Brain (organoid and tissue), 16 donors: ENCODE measurements at places on chromosomes 4 and X.

GRCh38 chrX:30957753-30958152, 68.7 kb upstream of the TAB3 start:
- no peak for DNase-seq

- no peak for DNase-seq
Measured at GRCh38 chrX:110204986-110205385, 112.9 kb downstream of the AMMECR1 start.

DNA sequence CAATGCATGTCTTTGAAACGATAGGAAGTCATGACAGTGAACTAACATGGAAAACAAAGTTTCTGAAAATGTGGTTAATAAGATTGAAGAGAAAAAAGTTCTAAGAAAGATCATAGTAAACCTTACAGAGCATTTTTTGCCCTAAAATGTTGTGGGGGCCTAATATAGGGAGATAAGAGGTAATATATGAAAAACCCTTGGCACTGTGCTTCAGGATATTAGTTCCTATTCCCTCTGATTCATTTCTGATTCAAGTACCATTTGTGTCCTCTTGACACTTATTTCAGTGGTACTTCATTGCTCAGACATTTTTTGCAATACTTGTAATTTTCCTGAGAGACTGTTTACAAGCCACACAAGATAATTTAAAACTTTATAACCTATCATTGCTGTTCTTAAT, 35.1 kb downstream of the PAQR3 start:
- DNase-seq, result no peak

DNA sequence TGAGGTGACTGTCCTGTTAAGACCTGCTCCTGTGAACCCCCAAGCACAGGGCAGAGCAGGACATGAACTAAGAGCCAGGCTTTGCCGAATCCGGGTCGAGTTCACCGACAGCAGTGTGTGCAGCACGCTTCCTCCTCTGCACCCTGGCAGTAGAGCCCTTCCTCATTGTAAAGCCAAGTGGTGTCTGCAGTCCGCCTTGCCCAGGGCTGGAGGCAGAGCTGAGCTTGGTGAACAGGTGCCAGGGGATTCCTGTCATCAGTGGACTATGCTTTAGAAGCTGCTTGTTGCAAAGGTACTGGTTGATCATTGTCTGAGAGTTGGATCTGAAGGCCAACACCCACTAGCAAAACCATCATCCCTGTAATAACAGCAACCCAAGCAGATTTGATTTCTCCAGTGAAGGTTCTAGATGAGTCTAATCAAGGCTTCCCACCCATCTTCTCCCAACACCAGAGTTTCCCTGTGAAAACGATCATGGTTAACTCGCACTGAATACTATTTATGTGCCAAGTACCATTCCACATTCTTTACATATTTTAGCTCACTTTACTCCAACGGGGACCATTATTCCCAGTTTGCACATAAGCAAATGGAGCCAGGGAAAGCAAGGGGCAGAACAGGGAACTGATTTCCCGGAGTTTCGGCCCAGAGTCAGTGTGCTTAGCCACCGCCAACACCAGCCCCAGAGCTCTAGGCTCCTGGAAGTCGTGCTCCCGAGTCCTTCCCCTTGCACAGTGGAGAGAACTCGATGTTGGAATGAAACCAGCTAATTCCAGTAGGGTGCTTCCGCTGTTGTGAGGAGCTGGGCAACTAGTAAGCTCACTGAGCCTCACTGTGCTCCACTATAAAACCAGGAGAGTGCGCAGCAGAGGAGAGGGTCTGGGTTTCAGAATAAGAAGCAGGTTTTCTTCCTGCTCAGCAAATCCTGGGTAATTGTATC, 1.4 kb upstream of the SLC34A2 start:
- DNase-seq, result no peak

- DNase-seq, result no peak
Measured at GRCh38 chr4:176153124-176153523, 42.3 kb downstream of the SPATA4 start.

DNA sequence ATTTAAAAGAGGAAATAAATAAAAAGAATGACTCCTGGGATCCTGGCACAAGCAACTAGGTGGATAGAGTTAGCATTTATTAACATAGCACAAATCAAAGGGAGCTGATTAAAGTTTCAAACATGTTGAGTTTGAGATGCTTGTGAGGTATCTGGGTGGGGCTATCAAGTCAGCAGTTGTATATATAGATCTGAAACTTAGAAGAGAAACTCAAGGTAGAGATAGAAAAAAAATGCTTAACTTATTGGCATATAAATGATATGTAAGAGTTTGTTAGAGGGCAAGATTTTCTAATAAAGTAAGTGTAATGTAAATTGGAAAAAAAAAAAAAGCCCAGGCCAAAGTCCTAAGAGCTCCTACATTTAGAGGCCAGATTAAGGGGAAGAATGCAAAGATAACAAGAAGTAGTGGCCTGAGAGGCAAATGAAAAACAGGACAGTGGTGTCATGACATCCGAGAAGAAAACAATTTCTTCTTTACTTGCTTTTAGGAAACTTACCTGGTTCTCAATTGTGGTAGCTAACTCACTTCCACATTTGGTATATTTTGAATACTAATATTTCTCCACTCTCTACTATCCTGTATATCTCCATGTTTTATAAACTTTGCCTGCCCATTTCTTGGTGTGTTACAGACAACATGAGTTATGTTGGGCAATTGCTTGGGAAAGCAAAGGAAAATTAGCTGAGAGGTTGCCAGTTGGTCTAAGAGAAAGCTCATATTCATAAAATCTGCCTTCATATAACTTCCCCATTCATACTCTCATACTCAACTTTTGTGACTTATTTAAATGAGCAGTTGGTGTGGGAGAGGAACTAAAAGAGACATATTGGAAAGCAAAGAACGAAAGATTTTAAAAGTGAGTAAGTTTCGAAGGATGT, 169.2 kb downstream of the PARM1 start:
- DNase-seq, result no peak

DNA sequence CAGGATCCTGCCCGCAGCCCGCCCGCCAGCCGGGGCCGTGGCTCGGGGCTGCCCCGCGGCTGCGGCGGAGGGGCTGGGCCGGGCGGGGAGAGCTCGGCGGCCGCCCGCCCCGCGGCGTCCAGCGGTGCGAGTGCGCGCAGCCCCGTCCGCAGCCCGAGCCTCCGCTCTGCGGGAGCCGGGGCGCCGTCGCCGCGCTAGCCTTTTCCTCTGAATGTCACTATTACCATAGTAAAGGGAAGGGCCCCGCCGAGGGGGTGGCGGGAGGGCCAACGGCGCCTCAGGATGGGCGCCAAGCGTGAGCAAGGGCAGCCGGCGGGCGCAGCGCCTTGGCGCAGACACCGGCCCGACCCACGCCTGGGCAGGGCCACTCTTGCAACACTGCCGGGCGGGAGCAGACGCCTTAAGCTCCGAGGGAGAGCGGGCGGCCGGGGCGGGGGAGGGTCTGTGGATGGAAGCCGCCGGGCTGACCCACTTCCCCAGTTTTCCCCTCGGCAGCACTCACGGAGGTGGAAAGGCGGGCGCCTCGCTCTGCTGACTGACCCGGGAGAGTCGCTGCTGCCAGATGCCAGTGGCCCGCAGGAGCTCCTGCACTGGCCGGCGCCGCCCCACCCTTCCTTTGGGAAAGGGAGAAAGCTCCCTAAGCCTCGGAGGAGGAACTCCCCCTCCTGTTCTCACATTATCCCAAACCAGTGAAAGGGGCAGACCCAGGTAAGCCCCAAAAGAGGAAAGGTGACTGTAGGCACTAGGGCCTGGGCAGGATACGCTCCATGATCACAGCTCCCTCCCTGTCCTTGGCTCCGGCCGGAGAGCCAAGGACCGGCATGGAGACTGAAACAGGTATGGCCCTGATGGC, 329.4 kb downstream of the HNRNPD start:
- peak; percentile 83 for DNase-seq

- DNase-seq, result no peak
Measured at GRCh38 chr4:20493761-20494353, 206.4 kb upstream of the PACRGL start.

DNA sequence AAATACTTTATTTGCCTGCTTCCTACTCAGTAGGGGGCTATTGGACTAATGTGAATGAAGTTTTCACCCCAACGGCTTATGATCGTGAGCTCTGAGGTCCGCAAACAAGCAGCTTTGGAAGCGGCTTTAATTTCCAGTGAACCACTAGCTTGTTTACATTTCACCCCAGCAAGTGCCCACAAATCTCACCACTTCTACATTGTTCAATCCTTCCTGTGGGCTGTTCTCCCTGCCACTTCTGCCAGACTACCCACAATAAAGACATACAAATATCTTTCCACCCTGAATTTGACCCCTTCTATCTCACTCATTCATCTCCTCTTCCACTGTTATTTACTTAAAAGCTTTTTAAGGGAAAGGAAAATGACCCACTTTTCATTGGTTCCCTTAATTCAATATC, 98.0 kb downstream of the CDS1 start:
- DNase-seq, result no peak

DNA sequence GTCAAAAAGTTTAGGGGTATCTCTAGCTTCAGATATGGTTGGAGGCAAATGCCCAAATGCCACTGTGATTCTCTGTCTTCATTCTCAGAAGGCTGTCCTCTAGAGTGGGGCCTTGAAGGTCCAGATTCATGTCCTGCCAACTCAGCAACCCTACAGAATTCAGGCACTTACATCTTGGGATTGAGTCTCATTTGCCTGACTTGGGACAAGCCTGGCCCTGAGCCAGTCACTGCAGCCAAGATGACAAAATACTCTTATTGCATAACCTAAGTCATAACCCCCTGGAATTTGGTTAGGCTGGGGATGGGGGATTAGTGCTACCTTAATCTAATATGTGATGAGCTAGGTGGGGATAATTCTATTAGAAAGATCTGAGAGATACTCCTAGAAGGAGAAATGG, 100.5 kb downstream of the AREG start:
- no peak for DNase-seq

GRCh38 chr4:99664716-99665115, 7.1 kb upstream of the C4orf54 start:
- no peak for DNase-seq

DNA sequence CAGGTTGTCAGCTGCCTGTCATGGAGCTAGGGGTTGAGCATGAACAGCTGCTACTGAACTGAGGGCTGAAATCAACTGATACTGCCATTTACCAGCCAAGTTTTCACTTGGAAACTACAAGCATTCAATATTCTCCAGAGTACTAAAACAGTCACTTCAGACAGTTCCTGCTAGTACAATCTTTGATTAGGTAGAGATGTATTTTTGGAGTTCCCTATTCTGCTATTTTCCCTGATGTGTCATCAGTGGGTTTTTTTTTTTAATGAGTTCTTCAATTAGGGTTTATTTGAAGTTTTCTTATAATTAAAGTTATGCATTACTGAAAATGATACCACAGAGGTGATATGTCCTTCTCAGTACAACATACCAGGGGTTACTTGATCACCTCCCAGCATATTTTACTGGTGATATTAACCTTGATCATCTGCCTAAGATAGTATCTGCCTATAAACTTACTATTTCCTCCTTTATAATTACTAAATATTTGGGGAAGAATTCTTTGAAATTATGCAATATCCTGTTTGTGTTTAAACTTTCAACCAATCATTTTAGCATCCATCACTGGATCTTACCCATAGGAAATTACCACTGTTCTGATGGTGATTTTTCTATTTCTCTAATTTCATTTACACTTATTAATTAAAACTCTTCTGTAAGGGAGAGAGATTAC, 13.6 kb downstream of the PDCL2 start:
- DNase-seq, result peak; percentile 12

- DNase-seq, result no peak
Measured at GRCh38 chr4:168908851-168909273, 101.2 kb downstream of the CBR4 start.

GRCh38 chr4:79679859-79680258, 271.8 kb upstream of the GK2 start:
- no peak for DNase-seq

DNA sequence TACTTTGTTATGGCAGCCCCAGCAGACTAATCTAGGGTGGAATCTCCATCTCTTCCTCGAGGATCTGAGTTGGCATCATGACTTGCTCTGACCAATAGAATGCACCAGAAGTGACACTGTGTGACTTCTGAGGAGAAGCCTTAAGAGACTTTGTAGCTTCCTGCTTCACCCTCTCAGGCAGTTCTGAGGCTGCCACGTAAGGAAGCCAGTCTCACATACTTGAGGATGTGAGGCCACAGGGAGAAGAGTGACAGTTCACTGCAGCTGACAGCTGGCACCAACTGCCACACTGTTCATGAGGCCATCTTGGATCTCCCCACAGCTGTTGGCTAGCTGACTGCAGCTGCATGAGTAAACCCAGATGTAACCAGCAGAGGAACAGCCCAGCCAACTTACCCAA, 29.3 kb upstream of the BCOR start:
- DNase-seq, result no peak

DNA sequence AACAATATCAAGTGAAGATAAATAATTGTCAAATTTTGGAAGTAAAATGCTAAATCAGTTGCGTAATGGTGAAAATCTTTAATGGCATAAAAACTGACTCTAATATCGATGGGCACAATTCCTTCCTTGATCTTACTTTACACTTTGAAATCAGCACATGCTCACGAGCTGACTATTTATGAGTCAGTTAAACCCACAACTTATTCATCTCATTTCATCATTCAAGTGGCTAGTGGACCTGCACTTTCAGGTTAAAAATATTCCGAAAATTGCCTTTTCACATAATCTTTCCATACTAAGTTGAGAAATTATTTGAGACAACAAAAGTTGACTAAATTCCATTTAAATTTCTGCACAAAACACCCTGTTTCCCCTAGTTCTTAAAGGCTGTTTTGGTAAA, 582.1 kb upstream of the TENM3 start:
- no peak for DNase-seq

- no peak for DNase-seq
Measured at GRCh38 chr4:120524237-120524636, 398.3 kb downstream of the PRDM5 start.

DNA sequence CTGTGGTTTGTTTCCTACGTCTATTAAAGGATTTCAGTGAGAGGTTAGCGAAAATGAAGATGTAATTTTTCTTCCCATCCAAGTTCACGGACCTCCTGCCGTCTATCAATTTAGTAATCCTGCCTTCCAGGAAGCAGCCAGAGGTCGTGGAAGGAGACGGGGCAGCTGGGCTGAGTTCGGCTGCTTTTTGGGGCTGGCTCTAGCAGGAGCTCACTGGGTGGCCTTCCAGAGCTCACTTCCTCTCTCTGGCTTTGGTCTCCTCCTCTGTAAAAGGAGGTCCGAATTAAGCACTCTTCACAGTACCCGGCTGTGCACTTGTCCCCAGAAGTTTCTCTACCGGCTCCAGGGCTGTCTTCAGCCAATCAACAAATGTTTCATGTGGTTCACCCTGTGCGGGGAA, 295.4 kb downstream of the BCOR start:
- no peak for DNase-seq

- peak; percentile 9 for DNase-seq
Measured at GRCh38 chrX:155864655-155865054, 16.5 kb upstream of the VAMP7 start.

GRCh38 chrX:8462488-8462887, 2.1 kb upstream of the VCX3B start:
- DNase-seq, result no peak

DNA sequence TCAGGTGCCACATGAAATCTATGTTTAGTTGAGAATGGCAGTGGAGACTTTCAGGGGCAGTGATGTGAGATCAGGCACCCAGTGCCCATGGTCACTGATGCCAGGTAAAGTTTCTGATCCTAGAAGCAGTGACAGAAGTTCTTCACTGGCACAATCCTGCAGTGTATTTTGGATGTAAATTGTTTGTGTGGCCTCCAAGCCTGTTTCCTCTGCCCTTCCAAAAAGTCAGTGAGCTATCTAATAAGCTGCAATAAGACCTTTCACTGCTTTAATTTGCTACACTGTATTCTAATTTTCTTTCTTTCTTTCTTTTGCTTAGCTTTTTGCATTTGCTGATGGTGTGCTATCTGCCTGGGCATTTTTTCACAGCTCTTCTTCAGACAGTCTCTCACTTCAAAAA, 1348.6 kb downstream of the ADGRL3 start:
- no peak for DNase-seq
